GF-D8 (cell line): ENCODE measurements at places on chromosomes 6 and 20.
A peak's percentile ranks its signal among the peaks of the same experiment; 100 is the strongest.

GRCh38 chr6:43768983-43769525 is 957 bp upstream of the VEGFA start:
- DNase-seq: no peak

GRCh38 chr6:51120016-51120415 is 301.3 kb downstream of the TFAP2B start:
- DNase-seq: no peak

DNA sequence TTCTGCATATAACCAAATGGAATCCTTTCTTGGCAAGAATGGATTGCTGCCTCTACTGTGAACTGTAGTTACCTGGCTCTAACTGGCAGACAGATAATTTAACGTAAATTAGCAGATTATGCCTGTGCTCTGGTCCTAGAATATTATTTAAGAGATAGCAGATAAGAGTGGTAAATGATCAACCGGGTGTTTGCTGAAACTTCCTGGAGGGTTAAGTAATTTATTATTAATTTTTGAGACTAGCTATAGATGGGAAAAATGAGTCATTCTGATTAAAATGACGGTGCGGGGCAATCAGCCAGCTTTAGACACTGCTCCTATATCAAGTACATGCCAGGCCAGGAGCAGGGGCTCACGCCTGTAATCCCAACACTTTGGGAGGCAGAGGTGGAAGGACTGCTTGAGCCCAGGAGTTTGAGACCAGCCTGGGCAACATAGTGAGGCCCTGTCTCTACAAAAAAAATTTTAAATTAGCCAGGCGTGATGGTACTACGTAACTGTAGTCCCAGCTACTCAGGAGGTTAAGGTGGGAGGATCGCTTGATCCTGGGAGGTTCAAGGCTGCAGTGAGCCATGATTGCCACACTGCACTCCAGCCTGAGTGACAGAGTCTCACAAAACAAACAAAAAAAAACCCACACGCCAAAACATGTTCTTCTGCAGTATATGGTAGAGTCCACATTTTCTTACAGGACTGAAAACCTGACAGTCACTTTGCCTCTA is 22.6 kb downstream of the B4GALT5 start:
- no peak for DNase-seq

DNA sequence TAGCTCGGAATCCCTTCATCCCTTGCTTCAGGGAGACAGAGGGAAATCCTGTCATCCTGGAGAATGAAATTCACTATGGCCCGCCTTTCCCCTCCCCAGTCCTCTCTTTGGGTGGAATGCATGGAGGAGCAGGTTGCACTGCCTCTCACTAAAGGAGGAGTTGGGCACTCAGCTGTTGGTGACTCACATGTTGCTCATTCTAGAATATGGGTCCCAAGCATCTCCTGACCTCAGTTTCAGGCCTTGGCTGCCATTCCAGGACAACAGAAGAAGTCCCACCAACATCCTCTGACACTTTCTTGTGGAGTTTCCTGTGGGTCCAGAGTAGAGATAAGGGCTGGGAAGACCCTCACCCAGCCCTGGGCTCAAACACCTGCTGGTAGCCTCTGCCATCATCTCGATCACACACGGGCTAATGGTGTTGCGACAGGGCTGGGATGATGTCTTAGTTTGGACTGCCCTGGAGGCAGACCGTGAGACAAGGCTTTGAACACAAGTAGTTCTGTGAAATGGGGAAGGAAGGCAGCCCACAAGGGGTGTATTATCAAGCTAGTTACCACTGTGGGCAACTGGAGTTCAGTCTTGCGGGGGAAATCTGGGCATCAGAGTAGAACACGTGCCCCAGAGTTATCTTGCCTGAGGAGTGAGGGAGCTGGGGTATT is 52.4 kb upstream of the RNF24 start:
- peak; percentile 56 for DNase-seq

DNA sequence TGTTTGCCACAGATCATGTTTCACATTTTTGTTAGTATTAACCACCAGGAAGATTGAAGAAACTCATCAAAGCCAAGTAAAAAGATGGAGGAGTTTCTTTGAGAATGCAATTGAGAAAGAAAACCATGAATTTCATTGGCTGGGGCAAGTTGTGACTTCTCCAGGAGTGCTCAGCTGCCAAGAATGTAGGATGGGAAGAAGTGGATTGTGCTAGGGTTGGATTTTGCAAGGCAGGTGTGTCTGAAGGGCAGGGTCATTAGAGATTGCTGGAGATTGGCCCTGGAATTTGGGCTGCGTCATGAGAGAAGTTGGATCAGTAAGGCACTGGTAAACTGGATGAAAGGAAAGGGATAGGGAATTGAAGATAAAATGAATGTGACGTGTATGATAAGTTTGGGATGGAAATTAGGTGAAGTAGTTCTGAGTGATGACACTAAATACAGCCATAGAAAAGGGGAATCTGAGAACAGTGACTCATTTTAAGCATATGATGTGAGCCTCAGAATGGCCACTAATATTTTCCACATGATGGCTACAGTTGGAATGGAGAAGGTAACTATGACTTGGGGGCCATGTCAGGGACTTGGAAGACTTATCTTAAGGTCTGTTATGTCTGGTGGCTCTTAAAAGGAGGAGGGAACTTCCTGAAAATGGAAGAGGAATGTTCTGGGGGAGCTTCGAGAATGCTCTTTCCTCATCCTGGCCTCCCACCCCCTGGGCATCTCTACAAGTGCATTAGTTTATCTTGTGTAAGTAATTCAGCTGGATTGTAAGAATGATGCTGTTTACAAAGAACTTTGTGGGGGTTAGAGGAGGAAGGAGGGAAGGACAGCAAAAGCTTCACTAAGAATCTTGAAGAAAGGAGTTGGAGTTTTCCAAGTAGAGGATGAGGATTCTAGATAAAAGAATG is 27.8 kb upstream of the ERVFRD-1 start:
- DNase-seq: no peak

DNA sequence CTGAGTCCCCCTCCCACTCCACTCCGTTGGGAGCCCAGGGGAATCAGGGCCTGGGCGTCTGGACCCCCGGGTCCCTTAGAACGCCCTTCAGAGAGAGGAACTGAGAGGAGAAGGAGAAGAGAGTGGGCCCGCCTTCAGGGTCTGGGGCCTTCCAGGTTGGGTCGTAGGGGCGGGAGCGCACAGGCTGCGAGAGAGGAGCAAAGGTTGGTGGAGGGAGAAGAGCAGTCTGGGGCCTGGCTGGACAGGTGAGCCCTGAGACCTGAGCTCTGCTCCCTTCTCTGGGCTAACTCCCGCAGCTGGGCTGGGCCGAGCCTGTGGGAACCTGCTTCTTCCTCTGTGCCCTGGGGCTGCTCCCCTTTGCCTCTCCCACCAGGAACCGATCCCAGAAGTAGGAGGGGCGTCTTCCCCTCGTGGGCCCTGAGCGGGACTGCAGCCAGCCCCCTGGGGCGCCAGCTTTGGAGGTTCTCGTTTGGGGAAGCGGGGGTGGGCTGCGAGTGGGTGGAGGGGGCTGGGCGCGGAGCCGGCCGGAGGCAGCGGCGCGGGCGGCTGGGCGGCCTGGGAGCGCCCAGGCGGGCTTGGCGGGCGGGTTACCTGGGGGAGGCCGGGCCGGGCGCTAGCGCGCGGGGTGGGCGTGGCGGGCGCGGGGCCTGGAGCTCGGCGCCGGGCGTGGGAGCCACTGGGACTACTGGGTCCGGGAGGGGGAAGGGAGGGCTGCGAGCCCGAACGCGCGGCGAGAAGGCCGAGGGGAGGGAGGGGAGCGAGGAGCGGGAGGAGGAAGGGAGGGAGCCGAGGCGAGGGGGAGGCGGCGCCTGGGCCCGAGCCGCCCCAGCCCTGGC is at the start of gene DDR1:
DDR1 (plus strand) TSS at position 835 of the 836 bp plus-strand sequence. CDS start 4,211 bp downstream, outside the sequence.
- DNase-seq: no peak

GRCh38 chr20:36959242-36959641 is 7.7 kb upstream of the SAMHD1 start:
- no peak for DNase-seq

DNA sequence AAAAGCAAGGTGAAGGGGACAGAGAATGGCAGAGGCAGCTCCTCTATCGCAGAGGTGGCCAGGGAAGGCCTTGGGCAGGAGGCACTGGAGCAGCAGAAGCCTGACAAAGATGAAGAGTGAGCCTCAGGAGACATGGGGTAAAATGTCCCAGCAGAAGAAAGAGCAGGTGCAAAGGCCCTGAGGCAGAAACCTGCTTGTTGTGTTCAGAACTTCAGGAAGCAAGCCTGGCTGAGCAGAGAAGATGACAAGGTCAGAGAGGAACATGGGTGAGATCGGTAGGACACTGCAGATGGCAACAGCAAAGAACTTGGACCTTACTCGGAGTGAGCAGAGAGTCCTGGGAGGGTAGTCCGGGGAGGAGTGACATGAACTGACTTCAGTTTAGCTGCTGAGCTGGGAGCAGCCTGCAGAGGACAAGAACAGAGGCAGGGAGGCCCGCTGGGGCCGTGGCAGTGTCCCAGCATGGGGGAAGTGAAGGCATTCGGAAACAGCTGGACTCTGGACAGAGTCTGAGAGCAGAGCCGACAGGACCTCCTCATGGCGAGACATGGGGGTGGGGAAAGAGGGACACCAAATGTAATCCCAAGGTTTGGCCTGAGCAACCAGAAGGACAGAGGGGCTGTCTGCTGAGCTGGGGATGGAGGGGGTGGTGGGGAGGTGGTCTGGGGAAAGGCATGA is 106.3 kb downstream of the PREX1 start:
- no peak for DNase-seq

DNA sequence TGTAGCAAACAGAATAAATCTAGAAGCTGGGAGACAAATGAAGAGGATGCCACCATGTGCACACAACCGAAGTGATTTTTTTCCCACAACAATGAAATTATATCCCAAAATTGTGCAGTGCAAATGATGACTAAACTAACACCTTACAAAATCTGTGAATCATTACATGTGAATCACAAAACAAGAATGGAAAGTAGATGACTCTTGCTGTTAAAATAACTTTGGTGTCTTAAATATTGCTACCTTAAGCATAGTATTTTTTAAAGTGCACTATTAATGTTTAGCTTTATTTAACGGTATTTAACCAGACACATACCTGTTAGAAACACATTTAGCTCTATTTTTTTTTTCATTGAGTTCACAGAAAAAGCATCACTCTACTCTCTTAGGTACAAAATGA is 190.8 kb downstream of the TBC1D32 start:
- DNase-seq: no peak

DNA sequence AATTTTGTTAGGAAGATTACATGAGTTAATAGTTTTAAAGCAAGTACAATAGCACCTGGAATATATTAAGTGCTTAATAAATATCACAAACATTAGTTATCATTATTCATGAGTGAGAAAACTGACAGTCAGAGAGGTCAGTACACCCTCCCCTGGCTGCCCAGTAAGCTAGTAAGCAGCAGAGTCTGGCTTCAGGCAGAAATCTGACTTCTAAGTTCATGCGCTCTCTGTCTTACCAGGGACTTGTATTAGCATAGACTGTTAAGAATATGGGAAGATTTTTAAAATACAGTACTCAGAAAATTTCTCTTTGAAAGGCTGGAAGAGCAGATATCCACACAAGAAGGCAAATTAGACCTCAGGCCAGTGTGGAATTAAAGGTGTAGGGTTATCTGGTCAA is 40.8 kb downstream of the BCAS1 start:
- DNase-seq: no peak

DNA sequence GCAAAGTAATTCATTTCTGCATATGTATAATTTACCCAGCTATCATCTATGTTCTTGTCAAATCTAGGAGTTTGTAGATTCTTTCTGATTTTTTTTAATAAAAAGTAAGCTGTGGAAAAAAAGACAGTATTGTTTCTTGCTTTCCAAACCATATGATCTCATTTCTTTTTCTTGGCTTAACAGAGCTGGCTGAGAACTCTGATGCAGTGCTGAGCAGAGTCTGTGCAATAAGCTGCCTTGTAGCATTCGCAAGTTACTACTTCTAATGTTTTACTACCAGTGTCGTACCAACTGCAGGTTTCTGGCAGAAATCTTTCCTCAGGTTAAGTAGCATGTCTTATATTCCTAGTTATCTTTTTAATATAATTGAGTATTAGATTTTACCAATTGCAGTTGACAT is 15.6 kb downstream of the RRBP1 start:
- DNase-seq: no peak

DNA sequence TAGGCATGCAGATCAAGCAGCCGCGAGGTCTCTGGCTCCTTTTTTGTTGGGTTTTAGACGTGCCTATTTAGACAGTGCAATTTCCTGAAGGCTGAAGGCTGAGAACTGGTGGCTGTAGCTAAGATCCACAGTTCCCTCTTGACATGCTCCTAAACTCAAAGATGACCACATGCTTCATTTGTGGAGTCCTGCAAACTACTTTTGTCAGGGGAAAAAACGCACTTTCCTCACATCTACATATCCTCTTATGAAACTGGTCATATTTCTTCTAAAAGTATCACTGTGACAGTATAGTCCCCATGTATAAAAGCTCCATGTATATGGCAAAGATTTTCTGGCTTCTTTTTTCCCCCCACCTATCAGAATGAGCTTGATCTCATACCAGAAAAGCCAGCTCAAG is 30.7 kb downstream of the LYRM4 start:
- peak; percentile 21 for DNase-seq

DNA sequence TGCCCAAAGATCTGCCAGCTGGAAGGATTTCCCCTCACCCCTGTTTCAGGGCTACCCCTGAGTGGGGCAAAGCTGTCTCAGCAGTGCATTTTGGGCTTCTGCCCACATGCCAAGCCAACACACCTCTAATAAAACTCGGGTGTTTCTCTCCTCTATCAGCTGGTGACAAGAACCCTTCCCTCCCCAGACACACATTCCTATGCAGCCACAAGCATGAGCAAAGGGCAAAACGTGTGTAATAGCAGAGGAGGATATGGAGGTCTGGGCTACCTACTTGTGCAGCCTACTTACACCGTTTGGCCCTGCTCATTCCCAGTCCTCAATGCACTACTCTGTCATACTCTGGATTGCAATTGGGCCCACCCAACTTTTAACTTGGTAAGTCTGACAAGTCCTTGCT is 101.3 kb downstream of the IYD start:
- DNase-seq: no peak

GRCh38 chr20:14622796-14623195 is 285.4 kb upstream of the FLRT3 start:
- no peak for DNase-seq

DNA sequence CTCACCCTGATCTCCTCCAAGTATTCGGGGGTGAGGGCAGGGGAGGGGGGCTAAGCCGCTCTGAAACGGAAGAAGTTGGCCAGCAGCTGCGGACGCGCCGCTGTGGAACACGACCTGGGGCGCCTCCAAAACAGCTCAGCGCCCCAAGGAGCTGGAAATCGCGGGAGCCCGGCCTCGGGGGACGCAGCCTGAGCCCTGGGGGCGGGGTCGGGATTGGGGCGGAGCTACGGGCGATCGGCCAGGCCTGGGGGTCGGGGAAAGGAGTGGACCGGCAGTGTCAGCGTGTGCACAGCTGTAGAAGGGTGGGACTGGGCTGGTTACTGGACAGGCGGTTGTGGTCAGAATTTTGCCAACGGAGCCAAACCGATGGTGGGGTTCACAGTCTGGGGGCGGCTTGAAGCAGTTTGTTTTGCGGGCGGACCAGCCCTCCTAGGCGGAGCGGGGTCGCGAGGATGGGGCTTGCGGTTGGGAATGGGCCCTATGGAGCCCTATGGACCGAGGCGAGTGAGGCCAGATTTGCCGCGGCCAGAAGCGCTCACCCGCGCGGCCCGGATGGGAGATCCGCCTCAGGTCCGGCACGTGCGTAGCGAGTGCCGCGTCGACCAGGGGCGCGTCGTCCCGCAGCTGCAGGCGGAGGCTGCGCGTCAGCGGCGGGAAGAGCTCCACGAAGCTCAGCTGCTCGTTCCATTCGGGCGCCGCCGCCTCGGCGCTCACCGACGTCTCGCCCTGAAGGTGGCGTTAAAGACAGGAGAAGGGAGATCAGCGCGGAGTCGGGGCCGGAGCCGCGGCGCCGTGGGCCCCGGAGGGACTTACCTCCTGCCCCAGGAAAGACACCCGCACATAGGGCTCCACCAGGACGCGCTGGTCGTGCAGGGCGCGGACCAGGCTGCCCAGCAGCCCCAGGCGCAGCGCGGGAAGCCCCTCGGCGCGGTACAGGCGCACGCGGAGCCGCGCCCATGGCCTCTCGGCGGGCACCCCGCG is 14.3 kb upstream of the SPAG4 start:
- peak; percentile 44 for DNase-seq
